ENCODE measurements at places on chromosomes 2 and 18.

GRCh38 chr18:48840491-48840877, 110.3 kb downstream of the SMAD7 start:
- DNase-seq: no peak

GRCh38 chr2:232385660-232386489, 7.3 kb downstream of the ALPP start:
- no peak for DNase-seq

GRCh38 chr2:231627384-231628120, 34.9 kb downstream of the TEX44 start:
- no peak for DNase-seq

GRCh38 chr2:23809150-23809549, 117.8 kb downstream of the ATAD2B start:
- no peak for DNase-seq

- no peak for DNase-seq
Observed at GRCh38 chr2:102049756-102050443, 58.1 kb downstream of the IL1R2 start.

GRCh38 chr2:27051902-27052645, 606 bp downstream of the AGBL5 start:
- peak; percentile 9 for DNase-seq

DNA sequence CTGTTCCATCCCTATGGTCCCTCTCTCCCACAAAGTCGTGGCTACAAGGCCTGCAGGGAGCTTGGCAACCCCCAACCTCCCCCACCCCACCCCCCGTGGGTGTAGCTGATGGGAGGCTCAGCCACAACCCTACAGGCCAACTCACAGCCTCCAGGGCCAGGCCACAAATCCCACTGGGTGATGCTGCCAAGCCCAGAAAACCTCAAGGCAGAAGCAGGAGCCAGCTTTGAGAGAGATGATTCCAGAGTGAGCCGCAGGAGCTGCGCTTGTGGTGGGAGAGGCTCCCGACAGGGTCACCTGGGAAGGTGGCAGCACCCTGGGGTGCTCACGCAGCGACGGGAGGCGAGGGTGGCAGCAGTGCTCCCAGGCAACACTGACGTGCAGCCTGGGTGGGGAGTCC, 44.8 kb downstream of the ADCY3 start:
- DNase-seq: no peak

DNA sequence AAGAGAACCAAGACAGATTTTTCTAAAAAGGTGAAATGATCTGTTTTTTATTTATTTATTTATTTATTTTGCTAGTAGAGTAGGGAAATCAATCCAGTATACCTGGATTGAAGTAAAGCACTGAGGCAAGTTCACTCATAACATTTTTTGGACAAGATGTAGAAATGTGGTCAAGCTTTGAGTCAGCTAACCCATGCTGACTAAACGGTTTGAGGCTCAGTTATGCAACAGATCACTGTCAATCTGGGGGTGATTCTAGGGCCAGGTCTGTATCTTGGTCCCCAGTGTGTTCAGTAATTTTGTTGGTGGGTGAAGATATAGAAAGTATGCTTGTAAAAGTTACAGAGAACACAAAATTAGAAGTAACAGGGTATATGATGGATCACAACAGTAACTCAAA, 60.2 kb downstream of the RMDN2 start:
- DNase-seq: peak; percentile 16

DNA sequence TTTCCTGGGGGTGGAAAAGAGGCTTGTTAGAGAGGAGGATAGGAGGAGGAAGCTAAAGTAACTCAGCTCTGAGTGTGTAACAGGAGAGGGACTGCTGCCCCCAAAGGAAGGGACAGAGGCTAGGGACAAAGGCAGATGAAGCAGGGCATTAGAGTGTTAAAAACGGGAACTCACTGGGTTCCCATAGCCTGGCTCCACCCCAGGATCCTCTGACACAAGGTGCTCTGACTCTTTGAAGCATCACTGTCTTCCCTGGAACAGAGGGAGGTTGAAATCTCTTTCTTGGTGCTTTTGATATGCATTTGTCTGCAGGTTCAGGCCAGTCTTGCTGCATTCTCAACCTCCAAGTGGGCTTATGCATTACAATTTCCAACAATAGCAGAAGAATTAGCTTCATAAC, 22.9 kb downstream of the IL36A start:
- no peak for DNase-seq

DNA sequence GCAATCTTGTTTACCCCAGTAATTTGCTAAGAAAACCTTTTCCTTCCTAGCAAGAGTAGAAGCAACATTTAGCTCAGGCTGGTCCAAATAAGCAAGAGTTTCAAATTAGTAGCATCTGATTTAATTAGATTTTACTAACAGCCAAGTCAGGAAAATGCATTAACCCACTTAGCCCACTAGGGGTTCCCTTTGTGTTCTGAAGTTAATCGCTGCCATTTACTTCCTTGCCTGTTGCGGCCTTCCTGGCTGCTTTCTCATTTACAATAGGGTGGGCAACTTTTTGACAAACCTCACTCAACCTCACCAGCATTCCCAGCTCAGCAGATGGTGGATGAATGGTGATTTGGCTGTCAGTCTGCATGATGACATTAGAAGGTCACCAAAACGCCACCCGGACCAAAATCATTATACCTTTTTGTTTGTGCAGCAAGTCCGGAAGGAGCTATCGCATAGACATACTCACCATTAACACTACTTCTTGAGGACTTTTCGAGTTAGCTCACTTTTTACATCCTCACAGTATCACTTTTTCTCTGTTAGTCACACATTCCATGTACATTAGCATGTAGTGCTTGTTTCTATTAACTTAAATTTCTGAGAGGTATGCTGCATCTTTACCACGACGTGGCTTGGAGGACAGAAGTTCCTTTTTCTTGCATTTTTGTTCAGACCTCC, 101.5 kb upstream of the SETBP1 start:
- DNase-seq: peak; percentile 16

DNA sequence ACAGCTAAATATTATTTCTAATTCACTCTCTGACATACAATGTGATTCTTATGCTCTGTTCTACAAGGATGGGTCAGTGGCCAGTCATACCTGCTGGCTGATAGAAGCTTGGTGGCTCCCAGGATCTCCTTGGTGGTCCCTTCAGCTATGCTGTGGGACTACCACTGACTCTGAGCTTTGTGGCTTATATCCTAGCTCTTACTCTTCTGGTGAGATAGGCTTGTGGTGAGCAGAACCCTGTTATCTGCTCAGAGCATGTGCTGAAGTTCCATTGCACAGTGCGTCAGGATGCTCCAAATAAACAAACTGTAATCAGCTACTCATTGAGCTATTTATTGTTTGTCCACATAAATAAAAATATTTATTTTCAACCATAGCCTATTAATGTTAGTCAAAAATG, 51.7 kb downstream of the MFSD6 start:
- no peak for DNase-seq

DNA sequence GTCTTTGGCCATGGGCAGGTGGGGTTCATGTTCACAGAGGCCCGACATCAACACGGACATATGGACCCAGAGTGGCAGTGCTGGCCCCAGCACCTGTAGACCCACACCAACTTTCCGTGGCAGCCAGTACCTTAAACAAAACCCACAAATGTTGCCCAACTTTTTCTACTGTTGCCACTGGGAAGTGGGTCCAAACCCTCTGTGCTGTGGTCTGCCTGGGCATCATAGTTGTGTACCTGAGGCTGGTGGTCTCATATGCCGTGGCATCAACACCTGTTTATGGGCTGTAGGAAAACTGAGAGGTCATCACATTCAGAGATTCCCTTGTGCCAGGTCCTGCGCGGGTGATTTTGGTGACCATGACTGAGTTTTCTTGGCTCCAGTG, 79.9 kb downstream of the SH3RF3 start:
- no peak for DNase-seq

GRCh38 chr2:66563473-66563872, 128.5 kb downstream of the MEIS1 start:
- DNase-seq: no peak
